ENCODE measurements at places on chromosomes 12 and 14.
A peak's percentile ranks its signal among the peaks of the same experiment; 100 is the strongest.

DNA sequence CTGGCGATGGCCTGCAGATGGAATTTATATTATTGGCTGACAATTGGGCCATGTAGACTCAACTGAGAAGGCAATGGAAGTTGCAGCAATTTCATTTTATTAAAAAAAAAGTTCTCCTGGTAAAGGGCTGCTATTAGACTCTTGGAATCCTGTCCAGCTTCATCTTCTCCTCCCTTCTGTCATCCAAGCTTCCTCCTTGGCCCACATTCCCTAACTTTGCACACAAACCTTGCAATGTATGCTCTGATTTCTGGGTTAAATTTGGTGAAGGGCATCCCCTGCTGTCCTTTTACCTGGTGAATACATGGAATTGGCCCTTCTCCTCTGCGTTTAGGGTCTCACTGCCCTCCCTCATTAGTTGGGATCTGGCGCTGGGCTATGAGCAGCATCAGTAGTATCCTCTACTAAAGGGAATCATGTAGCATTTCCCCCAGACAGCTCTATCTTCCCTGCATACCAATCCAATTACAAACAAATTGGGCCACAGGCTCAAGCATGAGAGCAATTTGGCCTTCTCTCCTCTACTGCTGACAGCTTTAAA, 336.9 kb downstream of the BMP4 start:
- peak; percentile 58 for DNase-seq

DNA sequence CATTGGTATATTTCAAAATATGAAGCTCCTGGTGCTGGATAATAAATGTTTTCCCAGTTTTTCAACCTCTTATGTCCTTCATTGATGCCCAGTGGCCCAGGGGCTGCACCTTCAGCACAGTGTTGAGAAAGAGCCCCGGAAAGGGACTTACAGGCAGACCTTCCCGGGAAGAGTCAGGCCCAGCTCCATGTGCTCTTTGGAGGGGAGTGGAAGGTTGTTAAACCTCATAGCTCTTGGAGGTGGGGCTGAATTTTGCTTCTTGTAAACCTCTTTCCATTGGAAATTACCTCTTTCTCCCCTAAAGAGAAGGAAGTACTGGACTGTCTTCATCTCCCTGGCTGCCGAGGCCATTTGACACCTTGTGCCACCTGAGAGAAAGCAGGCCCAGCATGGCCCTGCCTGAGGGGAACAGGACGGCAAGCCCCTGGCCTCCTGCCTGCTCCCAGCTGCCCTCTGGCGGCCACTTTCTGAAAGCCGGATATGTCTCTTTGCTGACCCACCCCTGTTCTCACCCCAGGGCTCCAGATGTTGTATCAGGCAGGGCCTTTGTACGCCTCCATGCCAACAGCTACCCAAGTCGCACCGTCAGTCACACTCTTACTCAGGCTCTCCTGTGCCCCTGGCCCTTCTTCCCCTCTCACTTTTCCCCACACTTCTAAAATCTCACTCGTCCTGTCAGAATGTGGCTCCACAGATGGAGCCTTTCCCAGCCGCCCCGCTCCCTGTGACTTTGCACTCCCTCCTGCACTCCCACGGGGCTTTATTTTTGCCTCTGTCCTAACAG, 43.0 kb downstream of the EVL start:
- peak; percentile 76 for DNase-seq

- no peak for DNase-seq
Measured at GRCh38 chr12:73531752-73532151, 1005.9 kb upstream of the ATXN7L3B start.

GRCh38 chr12:116319233-116319897, 41.9 kb upstream of the MED13L start:
- no peak for DNase-seq

GRCh38 chr14:40414386-40414785, 982.2 kb upstream of the FBXO33 start:
- no peak for DNase-seq

GRCh38 chr12:88247241-88247643, 105.1 kb downstream of the TMTC3 start:
- DNase-seq = peak; percentile 48

GRCh38 chr12:93195511-93195910, 182.2 kb upstream of the NUDT4 start:
- DNase-seq = no peak

GRCh38 chr12:120956579-120957300, 21.6 kb upstream of the HNF1A start:
- DNase-seq = no peak

DNA sequence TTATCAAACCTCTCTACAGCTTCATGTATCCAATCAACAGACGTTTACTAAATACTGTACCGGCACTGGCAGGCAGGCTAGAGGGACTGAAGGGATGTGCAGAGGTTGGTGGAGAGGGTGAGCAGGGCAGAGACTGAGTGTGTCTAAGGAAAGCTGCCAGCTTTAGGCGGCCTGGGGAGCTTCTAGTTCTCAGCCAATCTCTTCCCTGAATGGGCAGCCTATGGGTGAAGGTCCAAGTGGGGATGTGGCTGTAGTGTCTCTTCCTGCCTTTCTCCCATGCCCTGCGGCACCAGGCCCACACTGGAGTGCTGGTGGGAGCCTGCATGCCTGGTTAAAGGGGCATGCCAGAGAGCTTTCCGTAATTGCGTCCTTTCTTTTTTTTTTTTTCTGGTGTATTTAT, 239.8 kb downstream of the CACNA1C start:
- no peak for DNase-seq

GRCh38 chr14:67883717-67884116, 64.1 kb downstream of the RAD51B start:
- peak; percentile 28 for DNase-seq

DNA sequence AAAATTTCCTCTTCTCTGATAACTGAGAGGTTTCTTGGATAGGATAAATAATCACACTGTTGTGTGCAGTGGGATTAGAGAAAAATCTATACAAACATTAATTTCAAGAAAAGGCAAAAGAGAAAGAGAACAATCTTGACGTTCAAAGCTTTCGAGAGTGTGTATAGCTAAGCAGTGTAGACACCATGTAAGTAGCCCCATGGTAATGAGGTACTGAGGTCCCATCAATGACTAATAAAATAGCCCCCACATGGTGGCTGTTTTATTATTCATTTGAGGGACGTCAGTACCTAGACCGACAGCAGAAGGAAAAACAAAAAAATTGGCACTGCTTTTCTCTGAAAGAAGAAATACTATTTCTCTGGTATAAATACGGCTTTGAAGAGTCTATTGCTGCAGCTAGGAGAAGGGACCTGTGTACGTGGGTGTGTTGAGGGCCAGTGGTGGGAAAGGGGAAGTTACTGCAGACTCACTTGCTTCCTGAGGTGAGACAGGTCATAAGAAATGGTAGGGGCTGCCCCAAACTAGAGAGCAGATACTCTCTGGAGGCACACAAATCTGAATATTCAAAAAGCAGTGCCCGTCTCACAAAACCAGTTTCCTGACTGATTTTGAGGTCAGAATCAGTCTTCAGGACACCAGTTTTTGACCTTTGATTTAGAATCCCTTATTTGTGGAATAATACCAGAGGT, 339.8 kb downstream of the EMP1 start:
- no peak for DNase-seq

GRCh38 chr12:27589419-27589818, 65.4 kb downstream of the PPFIBP1 start:
- DNase-seq = no peak

DNA sequence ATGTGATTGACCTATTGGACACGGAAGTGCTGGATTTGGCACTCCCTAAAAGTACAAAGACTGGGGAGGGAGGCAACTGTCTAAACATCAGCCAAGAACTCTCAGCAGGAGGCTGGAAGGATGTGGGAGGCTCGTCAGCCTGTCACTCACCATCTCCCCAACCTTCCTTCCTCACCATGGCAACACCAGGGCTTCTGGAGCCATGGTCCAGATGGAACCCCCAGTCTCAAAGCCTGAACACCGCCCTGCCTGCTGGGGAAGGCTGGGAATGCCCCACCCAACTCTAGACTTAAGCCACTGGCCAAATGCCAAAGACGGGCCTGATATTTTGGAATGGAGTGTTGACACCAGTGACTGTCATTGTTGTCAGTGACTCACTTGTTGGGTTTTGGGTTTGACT, 55.3 kb downstream of the GALNT16 start:
- no peak for DNase-seq

GRCh38 chr14:66426451-66426850, 59.7 kb upstream of the CCDC196 start:
- no peak for DNase-seq

- DNase-seq = no peak
Measured at GRCh38 chr12:19183121-19183838, 53.7 kb downstream of the PLEKHA5 start.

DNA sequence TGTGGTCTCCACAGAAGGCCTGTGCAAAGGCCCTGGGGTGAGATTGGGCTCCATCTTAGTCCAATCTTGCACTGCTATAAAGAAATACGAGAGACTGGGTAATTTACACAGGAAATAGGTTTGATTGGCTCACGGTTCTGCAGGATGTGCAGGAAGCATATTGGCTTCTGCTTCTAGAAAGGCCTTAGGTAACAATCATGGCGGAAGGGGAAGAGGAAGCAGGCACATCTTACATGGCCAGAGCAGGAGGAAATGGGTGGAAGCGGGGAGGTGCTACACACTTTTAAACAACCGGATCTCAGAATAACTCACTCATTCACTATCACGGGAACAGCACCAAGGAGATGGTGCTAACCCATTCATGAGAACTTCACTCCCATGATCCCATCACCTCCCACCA, 55.4 kb downstream of the FAR2 start:
- DNase-seq = no peak

GRCh38 chr12:91937009-91937408, 208.6 kb downstream of the BTG1 start:
- DNase-seq = no peak

DNA sequence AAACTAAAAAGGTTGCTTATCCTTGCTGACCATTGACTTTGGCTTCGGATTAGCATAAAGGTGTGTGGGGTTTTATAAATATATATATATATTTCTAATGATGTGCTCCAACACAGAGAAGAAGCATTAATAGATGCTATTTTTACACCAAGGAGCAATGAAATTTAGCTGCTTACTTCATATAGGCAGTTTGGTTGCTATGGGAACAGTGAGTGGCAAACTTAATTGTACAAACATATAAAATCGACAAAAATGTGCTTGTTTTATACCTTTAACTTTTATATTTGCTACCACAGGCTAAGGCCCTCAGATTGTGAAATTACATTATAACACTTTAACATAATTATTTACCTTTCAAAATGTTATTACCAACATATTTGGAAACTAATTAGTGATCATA, 303.4 kb downstream of the SEC23A start:
- DNase-seq = no peak
